ENCODE measurements at places on chromosomes 4 and X. TPM values are rescaled to one million over a fixed set of nuclear protein-coding genes. Genes with fewer than 3 reads are reported as not detected.
A peak's percentile ranks its signal among the peaks of the same experiment; 100 is the strongest.

- DNase-seq = peak; percentile 50
These were observed 230.3 kb upstream of the PGRMC2 start for GRCh38 chr4:128517739-128518510.

DNA sequence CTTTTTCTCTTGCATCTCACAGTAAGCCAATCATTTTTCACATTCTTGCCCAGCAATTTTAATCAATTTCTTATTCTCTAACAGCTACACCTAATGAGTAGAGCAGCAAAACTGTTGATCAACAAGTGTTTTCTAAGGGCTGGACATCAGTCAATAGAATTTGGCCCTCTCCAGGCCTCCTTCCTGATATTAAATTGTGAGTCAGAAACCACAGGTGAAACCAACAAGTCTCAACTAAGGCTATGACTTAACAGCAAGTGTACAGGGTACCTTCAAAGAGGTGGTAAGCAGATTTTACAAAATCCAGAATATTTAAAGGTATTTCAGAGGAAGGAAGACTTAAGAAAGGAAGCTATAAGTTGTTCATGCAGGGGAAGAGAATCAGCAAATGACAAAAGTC, 156.5 kb upstream of the ARHGAP24 start:
- no peak for DNase-seq

- DNase-seq = peak; percentile 96
These were observed 123.7 kb downstream of the ANAPC4 start for GRCh38 chr4:25500626-25501316.

DNA sequence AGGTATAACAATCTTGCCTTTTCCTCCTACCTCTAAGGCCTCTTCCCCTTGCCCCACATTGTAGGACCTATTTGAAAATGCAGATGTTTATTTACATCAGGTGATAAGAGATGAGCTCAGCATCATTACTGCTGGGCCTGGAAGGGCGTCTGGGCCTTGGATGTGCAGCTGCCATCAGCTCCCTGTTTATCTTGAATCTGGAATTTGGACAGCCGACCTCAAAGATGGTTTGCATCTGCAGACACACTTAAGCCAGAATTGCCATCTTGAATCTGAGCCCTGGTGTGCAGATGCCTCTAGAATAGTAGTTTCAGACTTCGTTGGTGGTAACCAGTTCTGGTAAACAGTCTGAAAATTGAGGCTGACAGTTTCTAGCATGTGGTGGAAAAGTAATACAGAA, 59.0 kb downstream of the FAM193A start:
- DNase-seq = peak; percentile 13

DNA sequence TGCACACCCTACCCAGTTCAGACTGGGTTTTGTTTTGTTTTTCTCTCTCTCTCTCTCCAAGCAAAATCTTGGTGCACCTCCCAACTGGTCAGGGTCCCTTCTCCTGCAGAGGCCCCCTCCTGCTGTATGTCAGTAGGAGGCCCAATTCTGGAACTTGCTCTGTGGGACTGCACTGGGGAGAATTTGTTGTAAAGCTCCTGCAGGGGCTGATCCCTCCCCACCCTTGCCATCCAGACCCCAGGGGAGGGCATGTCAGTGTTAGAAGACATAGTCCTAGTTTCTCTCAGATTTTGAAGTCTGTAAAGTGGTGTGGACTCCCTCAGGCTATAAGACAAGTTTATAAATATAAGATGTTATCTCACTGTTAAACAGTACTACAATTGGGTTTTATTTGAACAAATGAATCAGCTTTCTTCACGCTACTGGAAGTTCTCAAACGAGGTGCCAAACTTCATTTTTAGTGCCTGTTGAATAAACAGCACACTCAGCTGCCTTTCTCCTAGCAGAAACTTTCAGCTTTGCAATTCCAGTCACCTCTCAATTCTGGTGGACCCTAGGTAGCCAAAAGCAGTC, 88.6 kb upstream of the FRMPD3 start:
- DNase-seq = no peak

- no peak for DNase-seq
These were observed 12.0 kb upstream of the DCHS2 start for GRCh38 chr4:154503598-154503997.

DNA sequence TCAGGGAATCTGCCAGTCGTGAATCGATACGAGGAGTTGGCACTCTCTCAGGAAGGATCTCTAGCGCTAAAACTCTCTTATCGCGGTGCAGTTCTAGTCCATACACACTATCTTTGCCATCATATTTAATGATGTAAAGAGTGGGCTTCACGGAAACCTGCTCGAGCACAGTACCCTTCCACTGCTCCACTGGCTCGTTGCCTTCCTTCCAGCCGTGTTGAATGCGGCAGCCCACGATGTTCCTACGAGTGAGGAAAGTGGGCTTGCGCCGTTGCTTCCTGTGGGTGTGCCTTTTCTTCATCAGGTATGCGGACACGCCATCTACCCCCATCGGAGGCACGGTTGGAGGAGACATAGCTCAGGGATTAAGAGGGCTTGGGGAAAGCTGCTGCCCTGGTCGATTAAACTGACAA, 661 bp downstream of the SPIN4 start:
- peak; percentile 41 for DNase-seq

GRCh38 chr4:69563424-69563823, 67.7 kb upstream of the UGT2B4 start:
- DNase-seq = no peak

Gene ANKRD17
- total RNA-seq = 90.9 TPM

DNA sequence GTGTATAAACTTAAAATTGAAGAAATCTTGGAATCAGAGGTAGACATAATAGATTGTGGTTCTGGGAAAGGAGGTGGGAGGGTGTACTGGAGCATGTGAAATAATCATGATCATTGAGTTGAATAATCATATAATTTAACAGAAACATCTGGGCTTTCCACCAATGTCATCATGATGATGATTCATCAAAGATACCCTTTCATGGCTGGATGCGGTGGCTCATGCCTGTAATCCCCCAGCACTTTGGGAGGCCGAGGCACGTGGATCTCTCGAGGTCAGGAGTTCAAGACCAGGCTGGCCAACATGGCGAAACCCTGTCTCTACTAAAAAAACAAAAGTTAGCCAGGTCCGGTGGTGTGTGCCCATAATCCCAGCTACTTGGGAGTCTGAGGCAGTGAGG, 6.7 kb upstream of the RUFY3 start:
- DNase-seq = no peak

Gene SPANXD
- total RNA-seq = not detected

- no peak for DNase-seq
These were observed 34.4 kb downstream of the NEXMIF start for GRCh38 chrX:74890676-74891430.

Measured in tongue (tissue), 3 donors.